ENCODE measurements at places on chromosomes 2 and 18.

DNA sequence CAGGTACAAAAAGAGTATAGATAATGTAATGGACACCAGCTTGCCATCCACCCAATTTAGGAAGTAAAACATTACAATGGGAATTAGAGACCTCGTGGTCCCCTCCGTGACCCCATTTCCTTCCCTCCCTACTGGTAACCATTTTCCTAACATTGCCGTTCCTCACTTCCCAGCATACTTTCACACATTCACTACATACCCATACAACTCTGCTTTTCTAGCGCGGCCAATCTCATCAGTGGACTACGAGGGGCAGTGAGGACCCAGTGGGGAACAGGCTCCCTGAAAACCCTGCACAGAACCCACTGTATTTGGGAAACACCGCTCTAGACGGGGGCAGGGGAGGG lies 1.1 kb downstream of the ENOSF1 start:
- DNase-seq: no peak

GRCh38 chr18:44715842-44716241 lies 35.2 kb downstream of the SETBP1 start:
- DNase-seq: no peak

GRCh38 chr2:25514043-25514637 lies 159.2 kb downstream of the DTNB start:
- DNase-seq: no peak

DNA sequence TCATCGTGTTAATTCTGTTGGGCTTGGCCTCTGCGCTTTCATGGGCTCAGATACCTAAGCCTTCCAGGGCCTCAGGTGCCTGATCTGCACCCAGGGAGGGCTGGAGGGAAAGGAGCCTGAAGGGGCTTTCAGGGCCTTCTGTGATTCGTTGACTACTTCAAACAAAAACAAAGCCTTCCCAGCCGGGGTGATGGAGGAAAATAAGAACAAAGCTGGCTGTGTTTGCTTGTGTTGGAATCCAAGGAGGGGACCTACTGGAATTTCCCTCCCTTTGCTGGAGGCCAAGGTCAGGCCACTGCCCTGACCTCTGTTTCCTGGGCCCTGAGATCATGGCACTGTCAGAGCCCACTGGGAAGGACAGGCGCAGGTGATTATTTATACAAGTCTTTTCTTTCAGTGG lies 135.3 kb downstream of the KLHL29 start:
- DNase-seq: no peak

DNA sequence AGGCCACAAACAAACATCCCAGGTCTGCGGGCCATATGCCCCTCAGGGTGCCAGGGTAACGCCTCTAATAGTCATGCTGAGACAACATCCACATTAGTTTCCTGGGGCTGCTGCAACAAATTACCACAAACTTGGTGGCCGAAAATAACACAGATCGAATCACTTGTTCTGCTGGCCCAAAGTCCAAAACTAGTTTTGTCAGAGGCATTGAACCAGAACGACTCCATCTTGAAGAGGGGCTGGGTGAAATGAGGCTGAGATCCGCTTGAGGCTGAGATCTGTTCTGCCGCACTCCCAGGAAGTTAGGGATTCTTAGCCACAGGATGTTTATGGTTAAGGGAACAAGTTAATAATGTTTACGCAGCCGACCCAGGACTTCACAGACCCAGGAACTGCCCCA lies 66.7 kb downstream of the COPS8 start:
- DNase-seq: no peak

GRCh38 chr2:65024149-65024829 lies 31.9 kb upstream of the CEP68 start:
- no peak for DNase-seq

Measured in occipital lobe (tissue), 3 donors.